ENCODE measurements at places on chromosomes 1 and 21. TPM values are rescaled to one million over a fixed set of nuclear protein-coding genes. Genes with fewer than 3 reads are reported as not detected.

Gene FCER1G
- polyA plus RNA-seq, result 10.8 TPM

Gene PLA2G2F
- 0.37 TPM for polyA plus RNA-seq

Gene F13B
- polyA plus RNA-seq, result 0.13 TPM

Gene FMO1
- 215 TPM for polyA plus RNA-seq

Gene TIE1
- 47.3 TPM for polyA plus RNA-seq

Gene KRTAP12-2
- not detected for polyA plus RNA-seq

Gene SLC1A7
- 0.05 TPM for polyA plus RNA-seq

Gene INSRR
- polyA plus RNA-seq, result 1.8 TPM

DNA sequence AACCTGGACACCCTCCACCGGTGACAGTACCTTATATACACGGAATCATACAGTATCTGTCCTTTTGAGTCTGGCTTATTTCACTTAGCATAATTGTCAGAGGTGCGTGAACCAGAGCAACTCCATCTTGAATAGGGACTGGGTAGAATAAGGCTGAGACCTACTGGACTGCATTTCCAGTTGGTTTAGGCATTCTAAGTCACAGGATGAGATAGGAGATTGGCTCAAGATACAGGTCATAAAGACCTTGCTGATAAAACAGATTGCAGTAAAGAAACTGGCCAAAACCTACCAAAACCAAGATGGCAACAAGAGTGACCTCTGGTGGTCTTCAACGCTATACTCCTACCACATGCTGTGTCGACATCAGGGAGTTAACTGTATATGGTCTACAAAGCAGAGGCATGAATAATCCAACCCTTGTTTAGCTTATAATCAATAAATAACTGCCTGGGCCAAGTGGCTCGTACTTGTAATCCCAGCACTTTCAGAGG is 1.4 kb upstream of the FDPS start:
- DNase-seq, result no peak

- peak; percentile 66 for DNase-seq
Measured at GRCh38 chr1:43285269-43285990, at the start of gene C1orf210. Gene C1orf210, minus strand, starts transcription at chr1:43285581. Its CDS starts 2,311 bp downstream, at chr1:43283270.

GRCh38 chr1:43978264-43978550 is 803 bp upstream of the B4GALT2 start:
- DNase-seq, result no peak

DNA sequence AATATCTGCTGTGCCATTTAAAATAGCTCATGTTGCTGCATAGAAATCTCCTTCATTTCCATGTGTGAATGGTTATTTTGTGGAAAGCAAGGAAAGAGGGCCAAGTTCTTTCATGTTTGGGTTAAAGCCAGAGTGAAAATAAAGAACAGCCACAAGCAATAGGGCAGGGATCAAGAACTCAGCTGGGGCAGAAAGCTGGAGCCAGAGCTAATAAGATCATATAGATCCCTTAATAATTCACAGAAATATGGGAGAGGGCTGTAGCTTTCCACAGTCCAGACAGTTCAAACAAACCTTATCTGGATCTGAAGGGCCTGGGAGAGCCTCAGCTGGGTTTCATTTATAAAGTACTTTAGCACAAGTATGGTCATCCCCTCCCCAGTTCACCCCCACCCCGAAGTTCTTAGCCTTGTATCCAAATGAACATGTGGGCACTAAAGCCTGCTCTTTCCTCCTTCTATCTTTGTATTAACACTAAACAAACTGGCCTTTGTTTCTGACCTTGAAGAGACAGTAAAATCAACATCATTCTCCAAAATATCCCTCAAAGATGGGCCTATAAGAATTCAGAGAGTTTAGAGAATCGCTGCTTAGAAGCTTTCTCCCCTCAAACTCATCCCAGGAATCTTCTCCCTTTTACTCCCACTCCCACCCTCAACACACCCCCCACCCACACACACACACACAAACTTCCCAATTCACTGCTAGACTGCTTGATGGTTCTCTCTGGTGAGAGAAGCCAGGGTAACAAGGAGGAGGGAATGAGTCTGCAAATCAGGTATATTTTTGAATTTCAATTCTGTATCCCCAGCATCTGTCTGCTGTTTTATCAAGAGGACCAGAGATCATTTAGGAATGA is 41.7 kb downstream of the UTP25 start:
- no peak for DNase-seq

DNA sequence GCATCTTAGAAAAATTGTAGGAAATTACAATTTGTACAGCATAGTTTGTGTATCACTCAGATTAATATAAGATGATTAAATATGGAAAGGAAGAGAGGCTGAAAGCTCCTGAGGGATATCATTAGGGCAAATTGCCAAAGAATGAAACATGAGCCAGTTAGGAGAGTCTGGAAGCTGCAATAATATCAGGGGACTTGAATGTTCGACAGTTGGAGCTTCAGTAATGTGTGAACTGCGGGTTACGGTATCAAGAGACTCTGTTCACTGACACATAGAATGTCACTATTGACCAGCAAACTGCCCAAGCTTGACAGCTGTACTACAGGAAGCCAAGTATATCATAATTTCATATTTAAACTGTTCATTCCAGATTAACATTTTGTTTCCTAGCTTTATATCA is 157.2 kb downstream of the DENND1B start:
- no peak for DNase-seq

DNA sequence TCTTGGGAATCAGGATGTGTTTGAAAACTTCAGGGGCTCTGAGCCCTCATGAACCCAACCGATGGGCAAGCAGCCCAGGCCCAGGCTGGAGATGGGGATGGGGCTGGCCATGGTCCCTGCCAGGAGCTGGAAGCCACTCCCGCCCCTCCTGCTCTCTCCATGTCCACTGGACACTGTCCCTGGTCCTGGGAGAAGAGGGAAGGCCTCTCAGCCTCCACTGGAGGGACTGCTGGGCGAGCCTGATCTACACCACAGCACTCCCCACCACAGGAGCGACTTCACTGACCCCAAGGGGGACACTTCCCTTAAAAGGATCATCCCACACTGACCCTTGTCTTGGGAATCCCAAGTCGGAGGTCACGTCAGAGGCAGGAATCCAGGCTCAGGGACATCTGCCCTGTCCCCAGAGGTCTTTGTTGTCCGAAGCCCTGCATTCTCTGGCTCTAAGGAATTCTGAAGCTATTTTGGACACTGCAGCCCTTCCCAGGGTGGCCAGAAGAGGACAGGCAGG is 16.9 kb upstream of the COL18A1 start:
- no peak for DNase-seq

DNA sequence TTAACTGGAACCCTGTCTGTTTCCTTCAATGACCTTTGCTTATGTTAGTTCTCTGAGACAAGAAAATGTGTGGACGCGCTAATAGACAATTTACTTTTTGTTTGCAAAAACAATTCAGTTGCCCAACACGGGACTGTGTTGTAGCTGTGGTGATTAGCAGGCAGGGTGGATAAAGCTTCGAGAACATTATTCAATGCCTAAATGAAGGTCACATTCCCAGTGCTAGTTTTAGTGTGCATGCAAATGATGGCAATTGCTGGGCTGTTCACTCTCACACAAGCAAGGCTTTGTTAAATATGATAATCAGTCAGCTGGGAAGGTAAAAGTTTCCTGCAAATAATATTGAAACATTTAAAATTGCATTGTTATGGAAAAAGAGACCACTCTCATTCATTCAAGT is 188.4 kb downstream of the BACH1 start:
- no peak for DNase-seq

DNA sequence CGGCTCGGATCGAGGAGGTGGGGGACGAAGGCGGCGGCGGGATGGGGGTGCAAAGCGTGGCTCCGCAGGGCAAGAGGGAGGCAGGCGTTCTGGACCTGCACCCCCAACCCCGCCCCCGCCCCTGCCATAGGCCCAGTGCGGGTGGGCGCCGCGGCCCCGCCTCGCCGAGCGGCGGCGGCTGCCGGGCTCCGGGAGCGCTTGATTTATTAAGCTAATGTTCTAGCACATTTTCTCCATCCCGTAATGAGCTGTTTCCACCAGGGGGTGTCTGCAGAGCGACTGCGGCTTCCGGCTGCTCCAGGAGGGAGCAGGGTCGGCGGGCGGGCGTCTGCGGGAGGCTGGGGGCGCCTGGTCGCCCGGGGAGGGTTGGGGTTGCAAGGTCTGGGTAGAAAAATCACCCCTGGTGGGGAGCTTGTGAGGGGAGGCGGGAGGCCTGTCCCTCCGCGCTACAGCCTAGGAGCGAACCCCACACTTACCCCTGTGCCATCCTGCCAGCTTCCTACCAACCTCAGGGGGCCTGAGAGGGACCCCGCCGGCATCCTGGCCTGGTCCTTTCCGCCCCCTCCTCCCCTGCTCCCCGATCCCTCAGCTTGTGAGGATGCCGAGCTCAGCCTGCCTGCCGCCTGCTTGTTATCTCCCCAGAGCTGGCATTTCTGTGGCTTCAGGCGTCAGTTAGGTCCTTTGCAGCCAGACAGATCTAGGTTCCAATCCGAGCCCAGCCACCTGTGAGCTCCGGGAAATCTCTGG is 48.5 kb upstream of the ACOT11 start:
- DNase-seq, result no peak

- DNase-seq, result no peak
Measured at GRCh38 chr21:36465478-36465877, 14.4 kb downstream of the CLDN14 start.

- peak; percentile 60 for DNase-seq
Measured at GRCh38 chr1:232628335-232629249, 1.3 kb downstream of the SIPA1L2 start.

DNA sequence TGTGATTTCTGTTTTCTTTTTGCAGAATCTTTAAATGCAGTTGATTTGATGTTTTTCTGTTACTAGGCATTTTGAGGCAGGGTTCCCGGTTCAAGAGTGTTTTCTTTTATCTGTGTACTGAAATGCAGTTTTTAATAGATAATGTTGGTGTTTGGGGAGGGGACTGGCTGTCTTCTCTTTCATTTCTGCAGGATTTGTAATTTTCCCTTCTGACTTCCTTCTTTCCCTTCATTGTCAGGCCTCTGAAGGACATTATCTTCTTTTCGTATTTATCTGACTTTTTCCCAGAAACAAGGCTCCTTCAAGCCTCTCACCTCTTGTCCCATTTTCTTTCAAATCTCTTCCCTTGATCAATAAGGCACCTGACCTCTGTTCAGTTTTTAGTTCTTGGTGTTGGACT is 1.5 kb upstream of the GALNT2 start:
- DNase-seq, result no peak

DNA sequence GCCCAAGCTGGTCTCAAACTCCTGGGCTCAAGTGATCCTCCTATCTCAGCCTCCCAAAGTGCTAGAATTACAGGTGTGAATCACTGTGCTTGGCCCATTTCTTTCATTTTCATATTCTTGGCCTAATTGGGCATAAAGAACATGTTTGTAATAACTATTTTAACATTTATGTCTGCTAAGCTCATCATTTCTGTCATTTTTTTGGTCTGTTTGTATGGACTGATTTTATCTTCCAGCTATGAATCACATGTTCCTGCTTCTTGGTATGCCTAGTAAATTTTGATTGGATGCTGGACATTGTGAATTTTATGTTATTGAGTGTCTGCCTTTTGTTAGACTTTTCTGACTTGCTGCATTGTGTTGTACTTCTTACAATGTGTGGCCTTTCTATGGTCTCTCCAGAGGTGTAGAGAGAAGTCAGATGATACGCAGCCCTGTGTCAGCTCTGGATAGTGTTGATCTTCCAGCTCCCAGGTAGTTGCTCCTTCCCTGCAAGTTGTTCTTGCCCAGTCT is 39.0 kb upstream of the PPM1J start:
- no peak for DNase-seq

DNA sequence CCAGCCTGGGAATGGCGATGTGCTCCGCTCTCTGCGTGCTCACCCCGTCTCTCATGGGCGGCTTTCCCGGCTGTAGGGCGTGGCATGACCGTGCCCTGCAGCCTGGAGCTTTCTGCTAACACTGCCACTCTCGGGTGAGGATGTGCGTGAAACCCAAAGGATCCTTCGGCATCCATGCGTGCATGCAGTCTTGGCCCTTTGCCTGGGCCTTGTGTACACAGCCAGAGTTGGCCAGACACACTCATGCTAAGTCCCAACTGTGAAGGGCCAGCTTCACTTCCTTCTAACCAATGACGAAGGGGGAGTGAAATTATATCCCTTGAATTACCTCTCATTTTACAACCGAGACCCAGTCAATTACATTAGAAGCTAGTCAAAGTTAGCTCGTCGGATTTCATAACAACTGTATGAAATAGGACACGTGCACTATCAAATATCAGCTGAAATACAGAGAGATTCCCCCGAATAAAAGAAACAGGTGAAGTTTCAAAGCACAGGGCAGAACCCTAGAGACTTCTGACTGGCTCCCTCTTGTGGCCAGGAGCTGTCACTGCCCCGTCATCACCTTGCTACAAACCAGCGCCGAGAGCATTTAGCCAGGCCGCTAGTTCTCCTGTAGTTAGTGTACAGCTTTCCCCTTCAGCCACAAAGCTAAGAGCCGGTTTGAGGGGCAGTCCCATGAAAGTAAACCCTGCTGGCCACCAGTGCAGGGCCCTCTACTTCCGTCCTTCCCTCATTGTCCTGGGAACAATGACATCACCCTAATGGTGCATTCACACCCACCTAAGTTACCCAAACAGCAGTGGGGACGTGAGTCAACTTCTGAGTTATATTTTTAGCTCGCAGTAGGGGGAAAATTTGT is 63.4 kb upstream of the COA6 start:
- DNase-seq, result peak; percentile 64

- no peak for DNase-seq
Measured at GRCh38 chr1:208106218-208106617, 138.0 kb downstream of the PLXNA2 start.

DNA sequence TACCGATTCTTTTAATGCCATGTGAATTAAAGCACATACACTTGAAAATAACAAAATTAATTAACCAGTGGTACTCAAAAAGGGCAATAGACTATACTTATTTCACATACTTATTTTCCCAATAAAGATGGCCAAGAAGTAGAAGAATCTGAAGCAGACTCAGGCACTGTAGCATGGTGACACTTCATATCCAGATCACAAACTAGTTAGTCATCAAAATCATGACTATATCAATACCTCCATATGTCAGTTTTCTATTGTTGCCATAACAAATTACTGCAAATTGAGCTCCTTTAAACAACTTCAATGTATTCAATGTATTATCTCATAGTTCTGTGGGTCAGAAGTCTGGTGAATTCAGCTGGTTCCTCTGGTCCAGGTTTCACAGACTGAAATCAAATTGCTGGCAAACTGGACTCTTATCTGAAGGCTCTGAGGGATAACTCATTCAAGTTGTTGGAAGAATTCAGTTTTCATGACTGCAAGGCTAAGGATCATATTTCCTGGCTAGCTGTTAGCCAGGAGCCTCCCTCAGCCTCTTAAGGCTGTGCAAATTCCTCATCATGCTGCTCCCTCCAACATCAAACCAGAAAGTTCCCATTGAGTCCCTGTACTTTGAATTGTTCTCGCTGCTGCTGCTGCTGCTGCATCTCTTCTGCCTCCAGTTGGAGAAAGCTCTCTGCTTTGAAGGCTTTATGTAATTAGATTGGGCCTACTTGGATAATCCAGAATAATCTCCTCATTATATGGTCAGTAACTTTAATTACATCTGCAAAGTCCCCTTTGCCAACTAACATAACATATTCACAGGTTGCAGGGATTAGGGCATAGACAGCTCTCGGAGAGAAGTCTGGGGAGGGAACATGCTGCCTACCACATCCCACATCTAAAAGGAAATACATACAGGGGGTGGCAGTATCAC is 91.5 kb downstream of the MRPL39 start:
- no peak for DNase-seq

- DNase-seq, result no peak
Measured at GRCh38 chr1:25043228-25043580, 113.1 kb upstream of the RUNX3 start.

Measured in left kidney (tissue), 8 donors.